ENCODE measurements at places on chromosomes 7 and 10. TPM values are rescaled to one million over a fixed set of nuclear protein-coding genes. Genes with fewer than 3 reads are reported as not detected.

- peak overlapping the region; percentile 96 for H3K4me3 ChIP-seq
- H3K36me3 ChIP-seq: peaks cover 19% of the 10 kb centered on the region
- H3K4me1 ChIP-seq: peaks cover 78% of the 10 kb centered on the region
- peaks cover 19% of the 10 kb centered on the region for H3K27me3 ChIP-seq
- peak overlapping the region; percentile 93 for H3K27ac ChIP-seq
These were observed 929 bp downstream of the GBF1 start for GRCh38 chr10:102246261-102246660.

Gene GPR15LG
- not detected for total RNA-seq

DNA sequence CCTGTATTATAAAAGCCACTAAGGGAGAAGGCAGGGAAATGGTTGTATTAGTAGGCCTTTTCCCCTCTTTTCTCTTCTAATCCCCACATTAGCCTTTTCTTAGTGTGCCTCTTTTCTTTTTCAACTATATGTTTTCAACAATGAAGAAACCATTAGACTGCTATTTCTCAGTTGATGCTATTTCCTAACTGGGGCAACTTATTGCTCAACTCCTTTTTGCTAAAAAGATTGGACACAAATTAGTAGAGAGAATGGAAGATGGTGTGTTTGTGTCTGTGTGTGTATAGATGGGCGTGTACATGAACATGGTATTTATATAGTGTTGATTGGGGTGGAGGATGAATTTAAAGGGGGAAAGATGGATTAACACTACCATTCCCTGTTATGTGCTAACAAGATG is 28.4 kb downstream of the TBC1D12 start:
- no peak overlapping the region for H3K4me3 ChIP-seq
- H3K27ac ChIP-seq: no peak overlapping the region
- H3K4me1 ChIP-seq: peaks cover 14% of the 10 kb centered on the region
- DNase-seq: no peak
- no peaks in the 10 kb centered on the region for H3K27me3 ChIP-seq

Gene ZNF488
- total RNA-seq: not detected

DNA sequence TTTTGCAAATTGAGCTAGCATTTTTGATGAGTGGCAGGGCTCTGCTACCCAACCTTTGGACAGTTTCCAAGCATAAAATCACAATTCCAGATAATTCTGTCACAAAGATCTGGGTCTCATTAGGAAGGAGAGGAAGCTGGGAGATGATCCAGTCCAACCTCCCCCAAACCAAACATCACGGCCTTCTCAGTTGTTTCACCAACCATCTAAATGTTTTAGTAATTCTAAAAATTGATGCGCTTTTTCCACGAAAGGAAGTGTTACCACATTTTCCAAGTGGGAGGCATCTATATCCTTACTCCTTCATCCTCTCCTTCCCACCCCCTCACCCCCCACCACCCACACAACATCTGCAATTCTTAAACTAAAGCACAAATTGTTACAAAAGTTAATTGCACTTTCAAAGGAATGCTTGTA is 108.3 kb downstream of the EGFR start:
- H3K27me3 ChIP-seq: no peaks in the 10 kb centered on the region
- peaks cover 18% of the 10 kb centered on the region for H3K4me1 ChIP-seq
- H3K36me3 ChIP-seq: no peaks in the 10 kb centered on the region
- H3K27ac ChIP-seq: peak overlapping the region; percentile 72

DNA sequence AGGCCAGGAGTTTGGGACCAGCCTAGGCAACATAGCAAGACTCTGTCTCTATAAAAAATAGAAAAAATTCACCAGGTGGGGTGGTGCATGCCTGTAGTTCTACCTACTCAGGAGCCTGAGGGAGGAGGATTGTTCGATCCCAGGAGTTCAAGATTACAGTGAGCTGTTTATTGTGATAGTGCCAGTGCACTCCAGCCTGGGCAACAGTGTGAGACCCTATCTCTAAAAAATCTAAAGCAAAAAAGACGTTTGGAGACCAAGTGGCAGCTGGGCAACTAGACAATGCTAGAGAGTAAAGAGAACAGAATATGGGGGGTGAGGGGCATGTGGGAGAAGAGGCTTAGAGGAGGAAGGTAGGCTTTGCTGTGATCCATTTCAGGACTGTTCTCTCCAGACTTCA is 1.4 kb downstream of the PDSS1 start:
- no peak overlapping the region for H3K4me3 ChIP-seq
- H3K27ac ChIP-seq: no peak overlapping the region
- H3K4me1 ChIP-seq: peaks cover 30% of the 10 kb centered on the region
- H3K36me3 ChIP-seq: no peaks in the 10 kb centered on the region

Gene ACTL6B
- total RNA-seq: not detected
